Spleen (tissue), 13 donors: ENCODE measurements at places on chromosomes 7 and 10. TPM values are rescaled to one million over a fixed set of nuclear protein-coding genes. Genes with fewer than 3 reads are reported as not detected.

C7orf33 gene
- not detected for total RNA-seq

ADAMTS14 gene
- 0.28 TPM for total RNA-seq

KAT6B gene
- total RNA-seq = 49.2 TPM

LLCFC1 gene
- not detected for total RNA-seq

TBC1D12 gene
- total RNA-seq = 17.5 TPM

SFRP5 gene
- not detected for total RNA-seq

NUTM2A gene
- 2.2 TPM for total RNA-seq

CALCR gene
- total RNA-seq = not detected

NEUROD6 gene
- not detected for total RNA-seq

LRRTM3 gene
- total RNA-seq = not detected

UTF1 gene
- total RNA-seq = 0.41 TPM

C7orf57 gene
- not detected for total RNA-seq

NPFFR1 gene
- total RNA-seq = 0.09 TPM

RET gene
- total RNA-seq = 0.32 TPM

ZNF438 gene
- 21.9 TPM for total RNA-seq

C10orf95 gene
- total RNA-seq = not detected

CDH23 gene
- 8.4 TPM for total RNA-seq

MACC1 gene
- 4.9 TPM for total RNA-seq

UBE2D4 gene
- total RNA-seq = 12.3 TPM
